Hematopoietic multipotent progenitor cell treated with erythropoietin and hydrocortisone succinate and interleukin-3 and kit ligand, for 4 days (in vitro differentiated cells): ENCODE measurements at places on chromosomes 7 and 10.

GRCh38 chr7:1591876-1592275, 22.0 kb upstream of the PSMG3 start:
- no peak for DNase-seq

DNA sequence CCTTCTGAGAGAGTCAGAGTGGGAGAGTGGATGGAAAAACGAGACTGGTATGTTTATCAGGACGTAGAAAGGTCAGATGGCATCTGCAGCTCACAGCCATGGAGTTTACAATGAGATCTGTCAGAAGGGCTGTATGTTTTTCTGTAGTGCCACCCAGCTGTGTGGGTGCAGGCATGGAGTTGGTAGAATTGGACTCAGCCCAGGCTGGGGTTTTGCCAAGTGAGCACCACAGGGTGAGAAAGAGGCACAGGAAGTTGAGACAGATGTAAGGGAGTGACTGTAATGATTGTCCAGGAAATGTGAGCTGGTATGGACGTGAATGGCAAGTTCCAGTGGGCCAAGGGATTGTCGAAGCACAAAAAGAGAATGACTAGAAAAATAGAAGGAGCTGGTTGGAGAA, 9.1 kb upstream of the ZYX start:
- DNase-seq: peak; percentile 90

DNA sequence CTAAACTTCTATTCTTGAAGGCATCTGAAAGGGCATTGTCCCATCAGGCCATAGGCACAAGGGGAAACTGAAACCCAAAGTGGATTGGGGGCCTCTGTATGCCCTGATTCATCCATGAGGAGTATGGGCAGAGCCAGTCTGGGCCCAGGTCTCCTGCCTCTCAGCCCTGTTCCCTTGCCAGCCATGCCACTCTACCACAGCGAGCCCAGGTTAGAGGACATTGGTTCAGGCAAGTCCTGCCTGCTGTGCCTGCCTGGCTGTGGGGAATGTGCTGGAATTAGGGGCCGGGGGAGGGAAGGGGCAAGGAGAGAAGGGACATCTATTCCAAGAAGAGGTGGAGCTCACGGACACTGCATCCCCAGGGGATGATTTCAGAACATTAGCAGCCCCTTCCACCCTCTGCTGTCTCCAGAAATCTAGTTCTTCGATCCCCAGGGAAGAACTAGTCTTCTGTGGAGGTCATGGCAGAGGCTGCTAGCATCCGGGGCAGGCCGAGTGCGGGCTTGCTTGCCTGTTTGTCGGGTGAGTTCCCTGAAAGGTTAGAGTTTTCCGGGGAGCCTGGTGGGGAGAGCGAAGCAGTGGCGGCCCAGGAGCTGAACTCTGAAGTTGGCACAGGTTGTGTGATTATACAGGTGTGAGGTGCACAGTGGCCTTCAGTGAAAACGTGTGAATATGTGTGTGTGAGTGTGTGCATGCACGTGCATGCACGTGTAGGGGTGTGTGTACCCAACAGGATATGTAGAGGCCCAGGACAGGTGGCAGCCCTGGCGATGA, 37.8 kb downstream of the TBATA start:
- DNase-seq: no peak

GRCh38 chr10:317271-317769, 182.1 kb downstream of the ZMYND11 start:
- no peak for DNase-seq

GRCh38 chr7:97513326-97513725, 218.6 kb upstream of the TAC1 start:
- no peak for DNase-seq

DNA sequence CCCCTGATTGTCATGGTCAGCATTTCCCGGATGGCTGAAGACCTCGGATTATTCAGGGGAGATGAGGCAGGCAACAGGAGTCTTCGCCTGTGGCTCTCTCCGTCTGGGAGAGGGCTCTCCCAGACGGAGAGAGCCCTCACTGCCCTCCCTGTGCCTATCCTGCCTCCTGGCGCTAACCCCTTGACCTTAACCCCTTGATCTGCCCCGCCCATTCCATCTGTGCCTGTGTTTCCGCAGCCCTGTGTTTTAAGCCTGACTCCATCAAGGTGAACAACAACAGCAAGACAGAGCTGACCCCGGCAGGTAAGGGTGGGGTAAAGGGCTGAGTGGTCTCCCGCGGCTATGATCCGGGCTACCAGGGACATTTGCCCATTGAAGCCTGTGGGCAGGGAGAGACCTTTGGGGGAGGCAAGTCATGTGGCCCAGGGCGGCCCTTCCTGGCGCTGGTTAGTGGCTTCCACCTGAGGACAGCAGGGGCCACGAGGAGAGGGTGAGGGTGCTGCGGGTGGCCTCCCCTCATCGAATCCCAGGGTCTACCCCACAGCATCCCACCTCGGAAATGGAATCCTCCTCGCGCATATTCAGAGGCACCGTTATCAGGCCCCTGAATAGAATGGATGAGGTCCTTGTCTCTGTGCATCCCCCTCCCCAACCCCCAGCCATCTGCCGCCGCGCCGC, 4.2 kb upstream of the MUC12 start:
- DNase-seq: no peak

GRCh38 chr10:25896421-25896820, 37.6 kb upstream of the MYO3A start:
- no peak for DNase-seq

- DNase-seq: no peak
Measured at GRCh38 chr10:99827936-99828335, 45.5 kb downstream of the ABCC2 start.

GRCh38 chr7:12583922-12584321, 13.4 kb downstream of the SCIN start:
- DNase-seq: no peak

DNA sequence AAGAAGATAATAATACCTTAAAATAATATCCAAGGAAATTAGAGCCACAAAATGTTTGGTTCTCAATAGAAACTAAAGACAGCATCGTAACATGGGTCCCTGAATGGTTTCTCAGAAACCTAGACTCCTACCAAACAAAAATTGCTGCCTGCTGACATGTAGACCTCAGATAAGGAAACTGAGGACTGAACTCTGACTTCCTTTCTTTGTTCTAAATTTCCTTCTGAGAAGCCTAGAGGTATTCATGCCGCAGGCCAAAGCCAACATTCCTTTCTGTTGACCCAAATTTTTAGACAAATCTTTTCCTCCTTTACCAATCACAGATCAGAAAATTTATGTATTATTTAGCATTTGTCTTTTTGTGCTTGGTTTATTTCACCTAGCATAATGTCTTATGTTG, 816.7 kb upstream of the PHF14 start:
- no peak for DNase-seq

DNA sequence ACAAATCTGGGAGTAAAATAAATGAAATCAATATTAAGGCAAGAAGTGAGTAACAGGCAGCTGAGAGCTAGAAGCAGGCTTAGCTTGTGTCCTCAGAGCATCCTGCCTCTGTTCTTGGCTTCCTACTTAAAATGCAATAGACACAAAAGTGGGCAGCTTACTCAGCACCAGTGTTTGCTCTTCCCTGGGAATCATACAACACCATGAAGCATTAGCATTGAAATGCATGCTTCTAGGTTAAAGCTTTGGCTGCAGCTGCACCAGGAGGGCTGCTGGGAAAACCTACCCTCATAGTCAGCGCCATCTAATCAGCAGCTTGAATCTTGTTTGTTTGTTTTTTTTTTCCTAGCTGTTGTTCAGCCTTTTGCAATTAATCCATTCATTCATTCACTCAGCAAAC, 104.2 kb upstream of the VWC2 start:
- DNase-seq: no peak

GRCh38 chr10:24708081-24708480, 15.6 kb downstream of the ARHGAP21 start:
- DNase-seq: no peak

DNA sequence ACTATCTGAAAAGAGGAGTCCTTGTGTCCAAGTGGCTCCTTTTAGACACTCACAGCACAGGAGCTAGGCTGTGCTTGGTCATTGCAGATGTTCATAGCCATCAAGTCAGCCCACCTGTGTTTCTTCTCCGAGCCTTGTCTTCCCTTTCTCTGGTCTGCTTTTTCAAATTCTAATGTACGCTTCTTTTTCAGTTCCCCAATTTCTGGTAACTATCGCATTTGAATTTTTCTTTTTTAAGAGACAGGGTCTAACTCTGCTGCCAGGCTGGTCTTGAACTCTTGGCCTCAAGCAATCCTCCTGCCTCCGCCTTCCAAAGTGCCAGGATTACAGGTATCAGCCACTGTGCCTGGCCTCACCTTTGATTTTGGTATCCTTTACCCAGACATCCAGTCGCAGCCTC, 18.9 kb downstream of the APBB1IP start:
- no peak for DNase-seq

- DNase-seq: no peak
Measured at GRCh38 chr10:11246752-11247467, 229.2 kb downstream of the CELF2 start.

DNA sequence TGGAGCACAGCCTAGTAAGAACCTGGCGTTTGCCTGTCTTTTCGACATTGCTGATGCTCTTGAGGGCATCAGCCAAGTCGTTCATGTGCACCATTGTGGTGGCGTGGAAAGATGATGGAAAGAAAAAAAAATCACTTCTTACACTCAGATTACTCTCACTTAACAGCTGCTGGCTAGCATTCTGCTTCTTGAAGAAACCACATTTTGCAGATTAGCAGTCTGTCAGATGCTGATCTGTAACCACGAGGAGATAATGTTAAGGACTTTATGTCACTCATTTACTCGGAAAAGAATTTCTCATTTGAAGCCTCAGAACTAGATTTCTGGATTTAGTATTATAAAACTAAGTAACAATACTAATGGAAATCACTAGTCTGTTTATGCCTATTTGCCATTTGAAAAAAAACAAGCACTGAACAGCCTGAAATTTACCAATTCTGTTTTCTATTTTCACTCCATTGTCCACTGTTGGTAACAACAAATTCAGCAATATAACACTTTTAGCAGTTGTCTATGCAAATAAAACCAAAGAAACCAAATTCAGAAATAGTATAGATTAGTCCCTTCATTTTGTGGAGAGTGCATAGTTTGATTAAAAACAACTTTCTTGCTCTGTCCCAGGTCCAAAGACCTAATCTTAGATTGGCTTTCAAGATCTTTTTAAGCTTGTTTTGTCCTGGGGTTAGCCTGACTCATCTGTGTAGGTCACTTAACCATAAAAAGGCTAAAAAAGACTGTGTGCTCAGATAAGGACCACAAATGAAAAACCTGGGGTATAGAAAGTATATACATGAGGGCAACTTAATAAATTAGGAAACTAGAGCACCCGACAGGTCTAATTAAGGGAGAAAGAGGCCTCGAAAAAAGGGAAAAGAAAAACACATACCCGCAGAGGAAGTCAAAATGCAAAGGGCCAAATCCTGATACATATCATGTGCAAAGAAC, 67.5 kb downstream of the NT5C2 start:
- peak; percentile 83 for DNase-seq

GRCh38 chr10:38038107-38038931, 27.8 kb downstream of the ZNF33A start:
- DNase-seq: no peak

- DNase-seq: no peak
Measured at GRCh38 chr10:58818900-58819299, 306.2 kb downstream of the BICC1 start.

GRCh38 chr7:26081638-26082037, 70.4 kb upstream of the NFE2L3 start:
- peak; percentile 28 for DNase-seq

- no peak for DNase-seq
Measured at GRCh38 chr10:86292462-86293395, 73.9 kb downstream of the GRID1 start.

- DNase-seq: no peak
Measured at GRCh38 chr7:12607134-12607533, 36.6 kb downstream of the SCIN start.

GRCh38 chr7:12146813-12147212, 64.3 kb upstream of the TMEM106B start:
- no peak for DNase-seq

GRCh38 chr10:107160866-107161265, 3.6 kb downstream of the SORCS1 start:
- no peak for DNase-seq

DNA sequence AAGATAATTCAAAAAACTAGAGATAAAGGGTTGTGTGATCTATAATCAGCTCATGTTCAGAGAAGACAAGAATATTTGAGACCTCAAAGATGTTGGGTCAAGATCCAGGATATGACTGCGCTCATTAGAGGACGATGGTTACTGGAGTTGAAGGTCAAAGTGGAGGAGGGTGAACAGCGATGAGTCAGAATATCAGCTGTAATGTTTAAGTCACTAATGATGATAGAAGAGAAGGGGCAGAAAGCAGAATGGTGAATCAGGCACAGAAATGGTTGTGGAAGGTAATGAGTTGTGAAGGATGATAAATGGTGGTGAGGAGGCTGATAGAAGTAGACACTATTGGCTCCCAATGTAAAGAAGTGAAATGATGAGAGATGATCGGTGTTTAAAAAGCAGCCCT, 540.3 kb downstream of the INHBA start:
- DNase-seq: no peak

DNA sequence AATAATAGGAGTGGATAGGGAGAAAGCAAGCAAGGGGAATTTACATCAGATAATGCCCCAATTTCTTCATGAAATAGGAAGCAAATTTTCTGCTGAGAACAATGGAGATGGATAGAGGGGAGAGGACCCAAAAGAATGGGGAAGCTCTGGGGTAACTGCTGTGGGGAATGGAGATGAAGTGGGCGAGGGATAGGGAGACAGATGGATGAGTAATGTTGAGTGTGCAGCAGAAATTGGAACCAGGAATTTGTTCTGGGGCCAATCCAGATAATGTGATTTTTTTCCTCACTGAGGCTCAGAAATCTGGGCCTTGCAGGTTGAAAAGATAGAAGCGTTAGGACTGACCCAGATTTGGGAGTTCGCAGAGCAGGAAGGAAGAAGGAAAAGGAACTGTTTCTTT, 24.5 kb upstream of the MRC1 start:
- no peak for DNase-seq

GRCh38 chr7:1253681-1254181, 21.1 kb downstream of the UNCX start:
- no peak for DNase-seq

DNA sequence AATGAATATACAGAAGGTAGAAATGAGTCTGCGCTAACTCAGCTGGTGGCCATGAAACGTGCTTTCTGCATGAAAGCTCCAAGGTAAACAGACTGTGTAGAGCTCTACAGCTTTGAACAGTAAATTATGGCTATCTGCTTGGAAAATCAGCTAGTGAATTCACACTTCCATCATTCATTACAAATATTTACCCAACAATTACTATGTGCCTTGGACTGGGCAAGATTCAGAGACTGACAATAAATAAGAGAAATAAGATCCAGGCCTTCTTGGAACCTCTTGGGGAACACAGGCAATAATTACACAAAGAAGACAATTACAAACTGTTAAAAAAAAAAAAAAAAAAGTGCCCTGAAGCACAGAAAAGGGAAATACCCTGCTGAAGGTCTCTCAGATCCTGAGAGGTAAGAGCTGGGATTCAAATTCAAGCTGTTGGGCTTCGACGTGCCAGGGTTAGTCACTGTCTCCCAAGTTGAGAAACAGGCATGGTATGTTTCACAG, 15.8 kb downstream of the TSPAN12 start:
- no peak for DNase-seq
